Activated naive CD8-positive, alpha-beta T cell treated with anti-CD3 and anti-CD28 coated beads, Interleukin-2, amount 50 U/mL, for 24 hours (primary cell): ENCODE measurements at places on chromosomes 1 and 21.

DNA sequence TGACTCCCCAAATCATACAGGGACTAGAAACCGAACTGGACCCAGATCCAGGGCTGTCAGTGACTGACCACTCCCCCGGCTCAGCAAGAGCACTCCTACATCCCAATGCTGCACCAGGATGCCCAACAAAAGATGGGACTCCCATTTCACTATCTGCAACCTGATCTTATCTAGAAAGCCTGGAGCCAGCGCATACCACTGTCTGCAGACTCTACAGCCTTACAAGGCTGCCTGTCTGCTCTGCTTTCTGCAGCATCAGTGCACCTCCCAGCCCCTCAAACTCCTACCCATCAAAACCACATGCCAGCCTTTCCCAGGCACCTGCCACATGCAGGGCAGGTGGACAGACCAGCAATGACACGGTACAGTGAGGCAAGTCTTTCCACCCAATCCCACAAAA is 52.2 kb downstream of the SSBP3 start:
- DNase-seq, result no peak

- no peak for DNase-seq
These were observed 49.1 kb downstream of the ADARB1 start for GRCh38 chr21:45123440-45123839.

- DNase-seq, result no peak
These were observed 45.9 kb upstream of the COL6A2 start for GRCh38 chr21:46051821-46052675.

GRCh38 chr1:8342325-8342724 is 24.4 kb downstream of the SLC45A1 start:
- DNase-seq, result no peak

- no peak for DNase-seq
These were observed 6.5 kb upstream of the RGS16 start for GRCh38 chr1:182610606-182611194.

DNA sequence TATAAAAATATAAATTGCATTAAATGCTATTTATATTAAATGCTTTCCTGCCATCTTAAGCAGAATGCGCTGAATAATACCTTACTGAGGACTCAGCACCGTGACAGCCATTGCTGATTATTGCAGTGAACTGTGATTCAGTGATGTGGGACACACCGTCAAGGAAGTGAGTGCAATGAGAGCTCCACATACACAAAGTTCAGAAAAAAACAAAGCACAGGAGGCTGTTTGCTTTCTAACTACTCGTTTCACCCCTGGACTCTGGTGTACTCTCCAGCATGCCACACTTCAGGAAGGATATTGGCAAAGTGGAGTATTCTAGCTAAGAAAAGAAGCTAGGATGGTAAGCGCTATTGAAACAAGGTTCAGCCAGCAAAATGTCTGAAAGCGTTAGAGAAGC is 57.4 kb upstream of the CXADR start:
- no peak for DNase-seq

DNA sequence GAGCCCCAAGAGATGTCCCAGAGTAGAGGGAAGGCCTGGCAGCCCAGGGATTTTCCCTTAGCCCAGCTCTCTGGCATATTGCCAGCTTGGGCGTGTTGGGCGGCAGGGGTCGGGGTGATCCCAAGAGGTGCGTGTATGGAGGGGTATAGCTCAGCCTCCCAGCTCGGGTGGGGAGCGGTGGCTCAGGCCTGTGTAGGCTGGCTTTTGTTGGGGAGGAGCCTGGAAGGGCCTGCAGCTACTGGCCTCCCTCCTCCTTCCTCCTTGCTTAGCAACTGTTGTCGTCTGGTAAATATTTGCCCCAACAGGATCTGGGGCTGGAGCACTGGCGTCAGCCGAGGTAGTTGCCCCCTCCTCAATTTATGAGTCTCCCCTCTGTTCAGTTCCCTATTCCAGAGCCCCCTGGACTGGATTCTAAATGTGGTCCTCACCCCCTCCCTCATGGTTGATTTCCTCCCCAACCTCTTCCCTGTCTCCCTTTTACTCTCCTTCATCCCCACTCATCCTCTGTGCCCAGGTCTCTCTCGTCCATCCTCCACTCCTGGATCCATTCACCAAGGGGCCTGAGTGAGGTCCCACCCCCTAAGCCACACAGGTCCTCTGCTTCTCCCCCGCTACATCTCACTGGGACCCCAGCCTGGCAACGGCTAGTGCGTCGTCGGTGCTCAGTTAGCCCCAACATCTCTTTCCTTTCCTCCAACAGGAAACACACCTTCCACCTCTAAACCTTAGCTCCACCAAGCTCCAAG is 10.3 kb upstream of the LMNA start:
- peak; percentile 58 for DNase-seq

DNA sequence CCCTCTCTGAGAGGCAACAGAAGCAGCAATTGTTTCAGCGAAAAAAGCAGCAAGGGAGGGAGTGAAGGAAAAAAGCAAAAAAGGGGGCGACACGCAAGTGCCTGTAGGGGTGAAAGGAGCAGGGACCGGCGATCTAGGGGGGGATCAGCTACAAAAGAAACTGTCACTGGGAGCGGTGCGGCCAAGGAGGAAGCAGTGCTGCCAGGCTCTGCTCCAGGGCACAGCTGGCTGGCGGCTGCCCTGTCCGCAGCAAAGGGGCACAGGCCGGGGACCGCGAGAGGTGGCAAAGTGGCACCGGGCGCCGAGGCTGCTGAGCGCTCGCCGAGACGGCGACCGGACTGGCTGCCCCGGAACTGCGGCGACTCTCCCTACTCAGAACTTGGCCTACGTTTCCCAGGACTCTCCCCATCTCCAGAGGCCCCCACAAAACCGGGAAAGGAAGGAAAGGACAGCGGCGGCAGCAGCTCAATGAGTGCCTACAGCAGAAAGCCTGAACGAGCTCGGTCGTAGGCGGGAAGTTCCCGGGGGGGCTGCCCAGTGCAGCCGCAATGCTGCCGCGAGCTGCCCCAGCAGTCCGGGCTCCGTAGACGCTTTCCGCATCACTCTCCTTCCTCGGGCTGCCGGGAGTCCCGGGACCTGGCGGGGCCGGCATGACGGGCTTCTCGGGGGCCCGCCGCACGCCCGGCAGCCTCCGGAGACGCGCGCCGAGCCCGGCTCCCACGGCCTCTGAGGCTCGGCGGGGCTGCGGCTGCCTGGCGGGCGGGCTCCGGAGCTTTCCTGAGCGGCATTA is 1.0 kb upstream of the CDKN2C start:
- peak; percentile 57 for DNase-seq

DNA sequence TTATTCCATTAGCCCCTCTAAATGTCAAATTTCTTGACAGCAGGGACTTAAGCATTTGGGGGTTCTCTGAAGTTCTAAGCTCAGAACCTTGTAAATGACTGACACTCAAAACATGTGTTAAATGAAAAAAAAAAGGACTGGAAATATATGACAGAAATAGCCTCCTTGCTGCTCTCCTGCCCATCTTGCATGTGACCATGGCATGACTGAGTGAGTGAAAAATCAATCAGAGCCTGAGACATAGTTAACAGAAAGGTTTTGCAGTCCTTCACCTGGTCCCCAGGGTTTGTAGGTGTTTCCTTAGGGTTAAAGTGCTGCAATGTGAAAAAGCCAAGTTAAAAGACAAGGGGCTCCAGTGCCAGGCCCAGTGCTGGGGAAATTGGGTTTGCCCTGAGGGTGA is 168.1 kb downstream of the ZBTB18 start:
- DNase-seq, result no peak

DNA sequence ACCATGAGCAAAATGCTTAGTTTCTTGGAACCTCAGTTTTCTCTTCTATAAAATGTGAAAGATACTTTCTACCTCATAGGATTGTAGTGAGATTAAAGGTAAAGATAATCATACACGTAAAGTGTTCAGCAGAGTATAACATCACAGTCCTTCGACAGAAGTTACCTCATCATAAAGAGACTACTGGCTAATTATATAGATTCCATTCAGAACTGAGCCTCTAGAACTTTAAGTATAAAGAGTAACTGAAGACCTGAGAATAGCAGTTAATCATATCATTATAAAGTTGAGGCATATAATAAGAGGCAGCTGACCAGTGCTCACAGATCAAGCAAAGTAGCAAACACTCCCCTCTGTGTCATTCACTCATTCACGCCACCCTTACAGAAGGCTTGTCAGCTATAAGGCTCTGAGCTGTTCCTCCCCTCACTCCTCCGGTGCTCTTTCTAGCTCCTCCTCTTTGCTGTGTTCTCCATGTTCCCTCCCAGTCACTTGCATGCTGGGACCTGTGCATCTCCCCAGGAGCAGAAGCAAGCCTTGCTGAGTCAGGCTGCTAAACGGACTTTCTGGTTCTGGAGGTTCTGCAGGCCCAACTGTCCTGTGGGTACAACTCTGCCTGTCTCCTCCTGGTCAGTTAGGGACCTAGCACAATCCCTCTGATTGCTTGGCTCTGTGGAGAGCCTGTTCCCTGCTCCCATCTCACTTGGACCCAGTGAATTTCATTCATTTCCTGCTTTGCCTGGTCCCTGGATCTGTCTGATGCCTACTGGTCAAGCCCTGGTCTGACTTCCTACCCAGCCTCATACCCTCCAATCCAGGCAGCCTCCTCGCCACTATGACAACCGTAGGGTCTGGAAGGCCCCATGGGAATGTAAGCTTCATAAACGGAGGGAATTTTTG is 28.3 kb upstream of the LY9 start:
- DNase-seq, result peak; percentile 50

DNA sequence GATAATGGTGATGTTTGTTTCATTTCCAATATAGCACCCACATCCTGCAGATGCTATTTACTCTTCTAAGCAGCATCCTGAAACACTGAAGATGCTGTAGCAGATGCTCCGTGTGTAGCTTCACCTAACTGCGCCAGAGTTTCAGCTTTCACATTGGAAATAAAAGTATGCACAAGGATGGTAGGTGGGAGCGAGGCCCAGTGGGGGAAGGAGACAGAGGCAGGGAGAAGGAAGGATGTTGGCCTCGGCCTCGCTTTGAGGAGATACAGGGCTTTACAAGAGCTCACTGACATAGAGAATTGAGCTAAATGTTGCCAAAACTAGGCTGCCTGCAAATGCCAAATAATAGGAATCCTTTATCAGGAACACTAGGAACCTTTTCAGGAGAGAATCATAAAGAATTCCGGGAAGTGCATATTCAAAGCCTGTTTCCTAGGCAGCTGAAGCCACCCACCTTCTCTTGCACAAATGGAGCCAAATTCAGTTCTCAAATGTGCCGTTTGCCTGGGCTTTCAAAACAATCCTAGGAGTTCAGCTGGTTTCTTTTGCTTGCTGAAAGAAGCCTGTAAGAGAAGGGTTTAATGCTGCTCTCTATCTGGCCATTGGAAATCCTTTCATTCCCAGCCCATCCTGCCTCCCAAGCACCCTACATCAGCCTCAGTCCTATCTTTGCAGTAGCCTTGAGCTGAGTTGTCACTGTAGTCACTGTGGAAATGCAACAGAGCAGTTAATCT is 135.4 kb upstream of the ATP1B1 start:
- DNase-seq, result no peak

- DNase-seq, result peak; percentile 86
These were observed 4.1 kb downstream of the KIF21B start for GRCh38 chr1:201019321-201019977.

DNA sequence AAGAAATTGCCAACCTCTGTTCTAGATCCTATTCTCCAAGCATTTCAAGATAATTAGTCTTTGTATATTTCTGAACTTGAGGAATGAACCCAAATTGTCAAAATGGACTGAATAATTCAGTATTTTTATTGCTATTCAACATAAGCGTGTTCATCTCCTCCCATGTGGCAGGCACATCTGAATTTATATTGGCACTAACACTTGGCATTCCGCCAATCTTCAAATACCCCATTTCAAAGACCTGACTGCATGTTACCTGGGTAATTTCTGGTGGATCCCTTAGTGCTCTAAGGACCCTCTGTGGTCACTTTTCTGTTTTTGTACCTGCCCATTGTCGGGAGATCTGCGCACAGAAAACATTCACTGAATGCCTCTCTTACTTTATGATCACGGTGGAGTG is 66.6 kb downstream of the BACE2 start:
- no peak for DNase-seq

DNA sequence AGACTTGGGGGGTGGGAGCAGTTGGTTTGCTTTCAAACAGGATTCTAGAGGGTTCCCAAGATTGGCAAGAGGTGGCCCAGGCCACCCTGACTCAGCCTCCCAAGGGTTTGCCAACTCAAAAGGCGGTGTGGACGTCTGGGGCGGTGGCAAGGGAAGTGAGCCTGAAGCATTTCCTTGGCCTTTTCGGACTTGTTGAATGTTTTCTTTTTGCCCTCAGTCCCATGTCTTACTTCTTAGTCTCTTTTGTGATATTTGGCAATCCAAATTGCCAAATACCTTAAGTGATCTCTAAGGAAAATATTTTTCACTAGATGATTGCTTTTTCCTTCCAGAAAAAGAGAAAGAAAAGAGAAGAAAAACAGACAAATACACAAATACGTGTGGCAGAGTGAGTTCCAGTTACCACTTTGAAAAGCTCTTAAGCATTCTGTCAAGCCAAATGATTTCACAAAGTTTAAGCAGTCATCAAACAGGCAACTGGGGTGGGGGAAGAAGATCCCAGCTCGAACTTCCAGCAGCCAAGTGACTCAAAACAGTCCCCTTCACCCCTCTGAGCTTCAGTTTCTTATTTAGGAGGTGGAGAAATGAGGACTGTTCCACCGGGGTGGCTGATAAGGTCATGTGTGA is 374.6 kb upstream of the USP24 start:
- no peak for DNase-seq

DNA sequence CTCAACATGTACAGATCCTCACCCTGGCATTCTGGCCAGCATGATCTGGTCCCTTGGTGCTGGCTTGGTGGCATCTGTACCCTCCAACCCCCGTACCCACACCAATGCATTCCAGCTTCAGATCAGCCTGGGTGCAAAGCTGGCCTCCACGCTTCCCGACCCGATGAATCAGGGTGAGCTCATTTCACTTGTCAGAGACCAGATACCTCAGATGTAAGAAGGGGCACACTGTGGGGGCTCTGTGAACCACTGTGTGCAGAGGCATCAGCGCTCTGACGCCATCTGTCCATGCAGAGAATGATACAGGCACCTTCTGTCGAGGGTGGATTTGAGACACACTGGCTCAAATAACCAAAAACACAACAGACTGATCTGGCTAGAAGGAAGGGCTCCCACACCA is 76.6 kb downstream of the DMRTB1 start:
- no peak for DNase-seq

DNA sequence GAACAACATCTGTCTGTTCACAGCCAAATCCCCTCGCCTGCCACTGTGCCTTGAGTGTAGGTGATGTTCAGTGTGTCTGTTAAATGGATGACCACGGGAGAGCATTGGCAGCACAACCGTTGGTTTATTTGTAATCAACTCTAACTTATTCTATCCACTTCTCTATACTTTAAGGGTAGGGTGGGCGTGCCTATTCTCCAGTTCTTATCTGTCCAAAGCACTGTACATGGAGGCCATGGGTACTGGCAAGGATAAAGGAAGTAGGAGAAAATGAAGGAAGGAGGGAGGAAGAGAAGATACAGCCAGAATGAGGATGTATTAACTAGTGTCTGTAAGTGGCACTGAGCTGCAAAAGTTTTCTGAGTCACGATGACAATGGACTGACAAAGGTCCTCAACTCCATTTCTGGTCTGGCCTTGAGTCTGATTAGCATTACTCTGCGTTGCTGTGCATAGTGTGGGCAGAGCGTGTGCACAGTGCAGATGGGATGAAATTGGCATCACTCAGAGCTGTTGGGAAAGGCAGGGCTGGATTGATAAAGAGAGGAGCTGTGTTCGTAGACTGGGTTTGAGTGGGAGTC is 7.1 kb downstream of the RHOU start:
- no peak for DNase-seq
